ENCODE measurements at places on chromosomes 11 and 22.

GRCh38 chr11:102590276-102591049 lies 34.7 kb downstream of the MMP20 start:
- no peak for DNase-seq

GRCh38 chr22:40414311-40414710 lies 43.9 kb downstream of the SGSM3 start:
- no peak for DNase-seq

- no peak for DNase-seq
These were observed 163.1 kb downstream of the SBF2 start for GRCh38 chr11:10130875-10131274.

- no peak for DNase-seq
These were observed 7.5 kb upstream of the MICAL3 start for GRCh38 chr22:18031695-18032454.

DNA sequence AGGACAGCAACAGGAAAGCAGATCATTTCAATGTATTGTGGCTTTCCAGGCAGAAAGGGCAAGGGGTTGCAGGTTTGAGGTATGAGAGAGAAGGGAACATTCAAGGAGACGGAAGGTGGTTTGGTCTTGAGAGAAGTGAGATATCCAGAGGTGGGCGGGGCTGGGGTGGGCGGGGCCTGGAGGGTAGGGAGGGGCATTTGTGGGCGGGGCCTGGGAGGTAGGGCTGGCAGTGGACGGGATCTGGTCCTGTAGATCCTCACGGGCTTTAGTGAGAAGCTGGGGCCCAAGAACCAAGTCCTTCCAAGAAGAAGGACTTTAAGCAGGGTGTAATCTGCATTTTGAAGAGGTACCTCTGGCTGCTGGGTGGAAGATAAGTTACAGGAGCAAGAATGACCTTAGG lies 199.2 kb downstream of the MN1 start:
- DNase-seq: no peak

All from stimulated activated naive CD4-positive, alpha-beta T cell (primary cell).